ENCODE measurements at places on chromosomes 13 and 19.

DNA sequence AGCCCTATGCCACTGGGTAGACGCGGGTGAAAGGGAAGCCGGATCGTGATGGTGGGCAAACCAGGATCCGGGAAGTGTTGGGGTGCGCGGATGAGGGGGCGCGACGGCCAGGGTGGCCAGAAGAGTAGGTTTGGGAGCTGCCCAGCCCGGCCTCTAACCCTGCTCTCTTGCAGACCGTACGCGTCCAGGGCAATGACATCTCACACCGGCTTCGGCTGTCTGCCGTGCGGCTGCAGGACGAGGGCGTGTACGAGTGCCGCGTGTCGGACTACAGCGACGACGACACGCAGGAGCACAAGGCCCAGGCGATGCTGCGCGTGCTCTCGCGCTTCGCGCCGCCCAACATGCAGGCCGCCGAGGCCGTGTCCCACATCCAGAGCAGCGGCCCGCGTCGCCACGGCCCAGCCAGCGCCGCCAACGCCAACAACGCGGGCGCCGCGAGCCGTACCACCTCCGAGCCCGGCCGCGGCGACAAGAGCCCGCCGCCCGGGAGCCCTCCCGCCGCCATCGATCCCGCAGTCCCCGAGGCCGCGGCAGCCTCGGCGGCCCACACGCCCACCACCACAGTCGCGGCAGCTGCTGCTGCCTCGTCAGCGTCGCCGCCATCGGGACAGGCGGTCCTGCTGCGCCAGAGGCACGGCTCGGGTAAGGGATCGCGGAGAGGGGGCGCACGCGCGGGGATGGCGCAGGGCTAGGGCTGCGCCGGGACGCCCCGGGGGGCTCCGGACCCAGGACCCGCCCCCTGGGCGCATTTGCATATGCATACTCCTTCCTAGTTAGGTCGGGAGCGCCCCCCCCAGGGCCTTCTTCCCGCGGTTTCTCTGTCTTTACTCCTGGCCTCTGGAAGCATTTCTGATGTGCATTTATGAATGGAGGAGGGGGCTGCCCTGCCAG lies 4.1 kb downstream of the VSTM2B start:
- DNase-seq: no peak

- no peak for DNase-seq
Measured at GRCh38 chr19:10107254-10107653, 1.1 kb downstream of the PPAN start.

GRCh38 chr13:40315416-40316064 lies 350.9 kb downstream of the FOXO1 start:
- DNase-seq: no peak

- DNase-seq: no peak
Measured at GRCh38 chr13:113862191-113862930, 1.5 kb downstream of the GAS6 start.

DNA sequence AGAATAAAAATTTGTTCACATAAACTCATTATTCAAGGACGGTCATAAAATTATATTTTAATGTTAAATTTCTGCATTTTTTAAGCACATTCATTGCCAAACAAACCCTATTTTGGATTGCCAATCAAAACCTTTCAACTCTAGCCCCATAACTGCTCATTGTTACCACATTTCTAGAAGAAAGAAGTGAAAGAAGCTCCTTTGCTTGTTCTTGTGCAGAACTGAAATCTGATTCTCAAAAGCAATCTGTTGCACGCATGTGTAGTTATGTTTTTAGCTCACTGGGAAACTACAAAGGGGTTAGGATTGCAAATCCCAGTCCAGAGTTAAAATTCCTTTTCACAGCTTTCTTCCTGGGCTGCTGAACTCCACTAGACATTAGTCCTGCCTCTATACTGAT lies 109.5 kb upstream of the MIR17HG start:
- DNase-seq: no peak

- no peak for DNase-seq
Measured at GRCh38 chr13:83423861-83424260, 458.4 kb downstream of the SLITRK1 start.

GRCh38 chr19:40236026-40236355 lies 9.5 kb upstream of the CCNP start:
- no peak for DNase-seq

GRCh38 chr13:79387853-79388252 lies 18.2 kb downstream of the RBM26 start:
- DNase-seq: no peak

- DNase-seq: no peak
Measured at GRCh38 chr19:32269831-32270230, 75.6 kb upstream of the ZNF507 start.

DNA sequence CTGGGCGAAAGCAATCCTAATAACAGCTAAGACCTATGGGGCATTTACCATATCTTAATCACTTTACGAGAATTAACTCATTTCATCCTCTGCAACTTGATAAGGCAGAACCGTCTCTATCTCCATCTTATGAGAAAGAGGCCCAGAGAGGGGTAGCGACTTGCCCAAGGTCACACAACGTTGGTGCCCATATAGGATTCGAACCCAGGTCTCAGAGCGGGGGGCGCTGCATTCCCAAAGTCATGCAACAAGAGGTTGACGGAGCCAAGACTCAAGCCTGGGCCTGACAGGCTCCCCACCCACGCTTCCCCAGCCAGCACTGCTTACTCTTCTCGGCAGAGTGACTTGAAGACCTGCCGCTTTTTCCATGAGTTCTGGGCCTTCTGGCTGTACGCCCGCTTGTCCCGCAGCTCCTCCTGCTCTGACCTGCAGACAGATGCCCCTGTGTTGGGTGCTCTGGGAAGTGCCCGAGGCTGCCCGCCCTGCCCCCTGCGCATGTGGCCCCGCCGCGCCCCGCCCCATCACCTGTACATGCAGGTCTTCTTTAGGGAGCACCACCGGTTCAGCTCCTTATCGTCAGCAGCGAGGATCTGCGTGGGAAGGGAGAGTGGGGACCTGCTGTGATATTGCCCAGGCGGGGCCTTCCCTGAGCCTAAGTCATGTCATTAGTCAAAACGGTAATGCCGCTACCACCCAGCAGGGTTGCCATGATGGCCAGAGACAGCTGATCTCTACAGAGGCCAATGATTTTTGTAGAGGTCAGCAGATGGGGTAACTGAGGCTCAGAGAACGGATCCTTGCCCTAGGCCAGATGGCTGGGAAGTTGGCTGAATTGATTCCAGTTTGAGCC lies 10.8 kb downstream of the KRI1 start:
- DNase-seq: no peak

GRCh38 chr13:86725105-86725504 lies 925.9 kb upstream of the SLITRK6 start:
- DNase-seq: no peak

DNA sequence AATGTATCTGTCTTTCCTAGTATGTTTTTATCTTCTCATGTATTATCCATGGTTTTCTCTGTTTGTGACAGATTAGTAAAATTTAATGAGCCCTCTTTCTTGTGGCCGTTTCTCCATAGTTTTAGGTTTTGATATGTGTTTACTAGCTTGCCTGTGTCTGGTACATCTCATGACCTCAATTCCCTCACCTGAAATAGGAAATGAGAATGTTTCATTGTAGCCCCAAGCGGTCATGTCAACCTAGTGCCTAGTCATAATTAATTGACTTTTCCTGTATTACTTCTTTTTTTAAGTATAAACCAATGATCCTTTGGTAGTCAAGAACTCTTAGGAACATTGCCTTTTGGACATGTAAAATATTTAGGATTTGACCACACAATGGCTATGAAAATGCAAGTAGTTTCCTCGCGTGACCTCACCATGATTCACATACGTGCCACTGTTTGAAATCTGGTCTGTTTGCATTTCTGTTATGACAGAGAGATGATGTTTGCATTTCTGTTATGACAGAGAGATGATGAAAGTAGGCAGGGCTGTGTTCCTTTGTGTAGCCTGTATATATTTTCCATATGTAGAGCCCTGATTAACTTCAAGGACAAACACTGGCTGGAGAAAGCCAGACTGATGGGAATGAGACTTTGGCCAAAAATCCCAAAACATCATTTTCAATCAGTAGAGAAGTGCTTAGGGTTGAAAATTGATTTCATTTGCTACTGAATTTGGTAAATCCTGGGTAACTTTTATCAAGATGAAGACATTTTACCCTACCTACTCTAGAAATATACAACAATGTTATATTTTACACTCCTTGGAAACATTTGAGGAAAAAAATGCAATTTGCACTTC lies 104.8 kb downstream of the TNFRSF19 start:
- peak; percentile 77 for DNase-seq

- DNase-seq: no peak
Measured at GRCh38 chr19:19372656-19373416, 32.6 kb upstream of the GATAD2A start.

DNA sequence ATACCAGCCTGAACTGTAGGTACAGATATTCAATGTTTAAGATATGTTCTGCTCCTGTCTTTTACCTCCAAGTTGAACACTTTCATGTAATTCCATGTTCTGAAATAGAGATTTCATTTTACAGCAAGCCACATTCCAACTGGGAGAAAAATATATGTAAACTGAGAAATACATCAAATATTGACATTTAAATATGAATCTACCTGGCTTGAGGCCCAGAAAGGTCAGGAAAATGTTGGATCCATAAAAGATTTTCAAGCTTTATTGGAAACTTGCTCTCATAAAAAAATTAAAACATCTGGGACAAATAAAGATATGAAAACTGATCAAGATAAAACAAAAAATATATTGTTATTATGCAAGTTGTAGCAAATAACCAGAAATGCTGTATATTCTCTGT lies 1078.7 kb upstream of the ATXN8OS start:
- no peak for DNase-seq

DNA sequence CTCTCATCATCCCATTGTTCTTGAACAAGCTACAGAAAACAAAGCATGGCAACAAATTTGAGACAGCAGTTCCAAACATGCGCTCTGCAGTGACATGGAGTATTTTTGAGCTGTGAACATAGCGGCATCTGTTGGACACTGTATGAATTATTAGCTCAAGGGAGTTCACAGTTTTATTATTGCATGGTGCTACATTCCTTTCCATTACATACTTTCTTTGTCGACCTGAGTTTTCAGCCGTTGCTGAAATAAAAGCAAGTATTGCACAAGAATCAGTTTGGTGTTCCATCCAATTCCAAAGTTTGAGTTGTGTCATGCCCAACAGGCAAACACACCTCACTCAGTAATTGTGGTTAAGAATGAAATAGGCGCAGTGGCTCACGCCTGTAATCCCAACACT lies 30.1 kb upstream of the METTL21C start:
- DNase-seq: peak; percentile 42

DNA sequence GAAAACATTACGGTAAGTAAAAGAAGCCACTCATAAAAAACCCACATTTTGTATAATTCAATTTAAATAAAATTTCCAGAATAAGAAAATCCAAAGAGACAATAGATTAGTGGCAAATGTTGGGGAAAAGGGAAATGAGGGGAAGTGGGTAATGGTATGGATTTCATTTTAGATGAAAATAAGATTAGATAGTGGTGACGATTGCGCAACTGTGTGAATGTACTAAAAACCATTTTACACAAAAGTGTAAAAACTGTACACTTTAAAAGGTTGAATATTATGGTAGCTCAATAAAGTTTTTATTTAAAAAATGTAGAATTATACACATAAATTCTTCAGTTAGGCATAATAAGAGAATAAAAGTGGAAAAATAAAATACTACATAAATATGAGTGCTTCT lies 3.7 kb downstream of the MBD3L1 start:
- no peak for DNase-seq

DNA sequence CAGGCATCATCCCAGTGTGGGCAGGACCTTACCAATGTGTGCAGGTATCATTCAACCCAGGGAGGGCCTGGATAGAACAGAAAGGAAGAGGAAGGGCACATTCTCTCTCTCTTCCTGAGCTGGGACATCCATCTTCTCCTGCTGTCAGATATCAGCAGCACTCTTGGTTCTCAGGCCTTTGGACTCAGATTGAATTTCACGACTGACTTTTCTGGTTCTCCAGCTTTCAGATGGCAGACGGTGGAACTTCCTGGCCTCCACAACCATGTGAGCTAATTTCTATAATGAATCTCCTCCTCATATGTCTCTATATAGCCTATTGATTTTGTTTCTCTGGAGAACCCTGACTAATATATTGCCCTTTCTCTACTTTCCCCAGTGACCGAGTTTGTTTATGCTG lies 77.3 kb downstream of the OLFM4 start:
- DNase-seq: no peak

DNA sequence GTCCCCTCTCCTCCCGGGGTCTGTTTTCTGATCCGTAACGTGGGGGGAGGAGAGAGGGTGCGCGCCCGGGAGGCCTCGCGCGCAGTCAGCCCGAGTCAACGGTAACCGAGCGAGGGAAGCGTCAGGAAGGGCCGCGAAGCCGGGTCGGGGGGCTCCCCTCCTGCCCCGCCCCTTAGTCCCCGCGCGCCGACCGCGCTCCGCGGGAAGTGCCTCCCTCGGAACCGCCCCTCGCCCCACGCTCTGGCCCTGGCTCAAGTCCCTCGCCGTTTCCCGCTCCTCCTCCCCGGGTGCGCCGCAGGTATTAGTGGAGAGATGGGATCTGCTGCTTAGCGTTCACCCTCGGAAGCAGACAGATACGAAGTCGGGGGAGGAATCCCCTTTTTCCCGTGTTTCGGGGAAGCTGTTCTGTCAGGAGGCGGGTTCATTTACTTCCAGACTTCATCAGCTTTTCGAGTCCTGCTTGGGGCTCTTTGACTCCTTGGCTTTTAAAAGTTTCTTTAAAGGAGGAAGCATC lies 770 bp downstream of the HNRNPM start:
- no peak for DNase-seq

DNA sequence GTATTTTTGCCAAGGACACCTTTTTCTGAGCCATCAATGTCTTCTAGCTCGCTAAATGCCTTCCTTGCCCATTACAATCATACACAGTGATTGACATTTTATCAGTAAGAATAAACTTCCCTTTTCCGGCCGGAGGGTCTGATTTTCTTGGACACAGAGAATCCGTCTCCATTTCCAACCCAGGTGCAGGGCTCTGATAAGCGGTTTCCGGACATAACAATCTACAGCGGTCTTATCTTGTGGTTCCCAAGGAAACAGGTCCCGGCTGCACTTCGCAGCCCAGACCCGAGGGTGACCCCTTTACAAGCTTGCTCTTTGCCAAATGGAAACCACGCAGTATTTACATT lies 5.1 kb upstream of the ZNF77 start:
- DNase-seq: no peak

Data from fibroblast of skin of left quadriceps (primary cell).